ENCODE measurements at places on chromosomes 3 and 15.

- no peak for DNase-seq
Observed at GRCh38 chr3:120762615-120763014, 20.1 kb downstream of the GTF2E1 start.

- DNase-seq, result no peak
Observed at GRCh38 chr15:51051776-51052175, 42.9 kb downstream of the TNFAIP8L3 start.

- DNase-seq, result no peak
Observed at GRCh38 chr3:149506540-149506939, 32.0 kb downstream of the TM4SF4 start.

DNA sequence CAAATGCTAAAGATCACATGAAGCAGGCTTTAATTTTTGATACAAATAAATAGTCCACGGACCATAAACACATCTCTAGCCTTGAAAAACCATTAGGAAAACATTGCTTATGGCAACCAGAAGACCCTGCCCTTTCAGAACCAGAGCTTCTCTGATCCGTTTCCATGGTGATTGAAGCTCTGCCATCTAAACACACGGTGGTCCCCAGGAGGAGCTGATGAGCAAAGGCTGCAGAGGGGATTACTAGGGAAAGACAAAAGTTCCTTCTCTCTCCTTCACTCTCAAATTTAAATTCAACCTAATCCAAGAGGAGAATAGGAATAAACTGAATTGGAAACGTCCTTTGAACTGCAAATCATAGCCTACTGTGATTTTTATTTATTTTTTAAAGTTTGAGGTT, 122.0 kb upstream of the ATP10A start:
- no peak for DNase-seq

DNA sequence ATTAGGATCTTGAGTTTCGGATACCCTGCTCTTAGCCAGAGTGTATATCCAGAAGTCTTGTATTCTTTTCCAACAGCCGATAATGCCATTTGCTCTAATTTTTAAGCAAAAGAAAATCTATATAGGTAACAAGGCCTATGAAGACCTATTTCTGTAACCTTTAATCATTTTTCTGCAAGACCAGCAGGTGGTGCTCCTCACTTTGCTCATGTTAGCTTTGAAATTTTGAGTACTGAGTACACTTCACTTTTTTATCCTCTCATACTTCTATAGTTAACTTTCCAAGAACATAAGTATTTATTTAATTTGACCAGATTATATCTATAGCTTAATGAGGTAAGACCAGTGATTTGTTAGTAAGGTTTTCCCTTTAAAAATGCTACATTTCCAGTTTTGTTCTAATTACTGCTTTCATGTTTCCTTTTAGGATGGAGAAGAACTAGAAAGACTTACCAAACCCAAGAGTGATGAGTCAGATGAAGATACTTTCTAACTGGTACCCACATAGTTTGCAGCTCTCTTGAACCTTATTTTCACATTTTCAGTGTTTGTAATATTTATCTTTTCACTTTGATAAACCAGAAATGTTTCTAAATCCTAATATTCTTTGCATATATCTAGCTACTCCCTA, 20.5 kb downstream of the SLC35A5 start:
- DNase-seq, result no peak

DNA sequence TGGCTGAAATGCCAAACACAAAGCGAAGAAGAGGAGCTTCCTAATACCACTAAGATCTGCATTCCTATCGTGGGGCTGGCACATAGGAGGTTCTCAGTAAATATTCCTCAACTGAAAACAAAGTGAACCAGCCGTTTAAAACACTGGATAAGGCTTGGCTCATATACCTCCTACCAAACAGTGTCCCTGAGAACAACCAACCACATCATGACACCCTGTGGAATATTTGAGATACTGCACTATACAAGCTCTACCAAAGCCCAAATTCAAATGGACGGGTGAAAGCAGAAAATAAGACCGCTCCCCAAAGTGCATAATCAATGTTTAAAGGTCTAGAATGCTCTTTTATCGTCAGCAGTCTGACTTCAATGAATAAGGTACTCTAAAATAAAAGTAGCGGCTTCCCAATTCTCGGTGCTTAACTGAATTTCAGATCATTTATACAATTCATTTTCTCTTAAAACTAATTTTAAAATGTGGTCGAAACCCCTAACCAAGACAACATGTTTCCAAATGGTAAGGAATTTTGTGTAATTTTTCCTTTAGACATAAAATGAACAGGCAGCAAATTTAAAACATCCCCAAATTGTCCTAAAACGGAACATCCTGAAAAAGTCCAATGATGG, 425.8 kb downstream of the ERC2 start:
- no peak for DNase-seq

DNA sequence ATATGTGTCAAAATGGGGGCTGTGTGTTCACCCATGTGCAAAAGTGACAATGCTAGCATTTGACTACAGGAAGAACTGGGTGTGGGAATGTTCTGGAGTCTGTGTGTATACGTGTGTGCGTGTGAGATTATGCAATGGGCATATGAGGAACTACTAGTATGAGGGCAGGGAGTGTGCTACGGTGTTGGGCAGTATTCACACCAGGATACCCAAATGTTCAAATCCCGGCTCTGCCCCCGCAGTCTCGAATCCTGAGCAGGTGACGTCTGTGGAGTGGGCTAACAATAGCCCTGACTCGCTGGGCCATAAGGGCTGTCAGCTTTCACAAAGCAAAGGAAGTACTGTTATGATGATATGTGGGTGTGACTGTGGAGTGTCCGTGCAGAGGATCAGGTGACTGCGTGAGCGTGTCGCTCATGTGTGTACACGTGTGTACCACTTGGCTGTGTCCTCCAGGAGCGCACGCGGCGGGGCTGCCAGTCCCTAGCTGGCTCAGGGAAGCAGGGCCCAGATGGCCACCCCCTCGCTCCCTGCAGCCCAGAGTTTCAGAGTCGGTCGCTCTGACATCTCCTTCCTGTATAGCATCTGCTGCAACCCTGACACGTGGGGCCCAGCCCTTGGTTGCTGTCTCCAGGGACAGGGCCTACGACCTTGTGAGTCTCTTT, 27.2 kb downstream of the IQSEC1 start:
- peak; percentile 81 for DNase-seq
